ENCODE measurements at places on chromosomes 11 and 22.

- no peak for DNase-seq
Measured at GRCh38 chr22:47599753-47600152, 837.3 kb downstream of the TBC1D22A start.

- no peak for DNase-seq
Measured at GRCh38 chr11:365831-366230, 3.5 kb upstream of the B4GALNT4 start.

- no peak for DNase-seq
Measured at GRCh38 chr11:67577951-67578350, 5.7 kb upstream of the GSTP1 start.

DNA sequence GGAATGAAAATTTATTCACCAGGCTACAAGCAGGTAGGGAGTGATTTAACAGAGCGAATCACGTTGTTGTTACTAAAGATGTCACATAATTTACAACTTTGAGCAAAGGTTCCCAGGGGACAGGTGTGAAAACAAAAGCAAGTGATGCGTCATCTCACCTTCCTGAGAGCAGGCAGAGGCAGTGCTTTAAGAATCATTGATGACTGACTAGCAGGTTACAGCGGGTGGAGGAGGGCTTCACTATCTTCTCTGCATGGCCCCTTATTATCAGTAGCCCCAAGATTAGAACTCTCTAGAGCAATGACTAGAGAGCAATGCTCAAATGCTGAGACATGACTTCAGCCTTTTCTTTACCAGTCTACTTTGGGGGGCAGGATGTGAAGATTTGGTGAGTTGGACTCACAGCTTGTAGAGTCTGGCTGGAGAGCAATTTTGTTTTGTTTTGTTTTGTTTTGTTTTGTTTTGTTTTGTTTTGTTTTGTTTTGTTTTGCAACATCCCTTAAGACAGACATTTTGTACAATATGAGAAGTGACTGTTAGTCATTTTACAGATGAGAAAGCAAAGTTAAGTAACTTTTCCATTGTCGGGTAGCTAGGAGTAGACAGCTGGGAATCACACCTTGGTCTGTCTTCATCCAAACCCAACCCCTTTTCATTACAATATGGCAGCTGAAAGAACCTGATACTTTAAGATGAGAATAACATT is 84.8 kb downstream of the SLC1A2 start:
- DNase-seq = no peak

DNA sequence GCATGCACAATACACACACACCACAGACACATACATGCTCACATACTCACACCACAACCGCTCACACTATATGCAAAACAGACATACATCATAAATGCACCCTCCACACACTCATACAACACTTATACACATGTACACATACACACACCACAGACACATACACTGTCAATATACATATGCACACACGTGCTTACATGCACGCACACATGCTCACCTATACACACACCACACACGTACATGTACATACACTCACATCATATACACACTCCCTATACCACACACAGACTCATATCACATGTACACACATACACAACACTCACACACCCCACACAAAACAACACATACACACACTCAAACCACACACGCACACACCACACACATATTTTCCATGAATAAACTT is 885.3 kb downstream of the TBC1D22A start:
- DNase-seq = no peak

GRCh38 chr22:35158336-35158735 is 92.4 kb downstream of the ISX start:
- DNase-seq = no peak

GRCh38 chr22:22141771-22142591 is 102.6 kb upstream of the VPREB1 start:
- no peak for DNase-seq

DNA sequence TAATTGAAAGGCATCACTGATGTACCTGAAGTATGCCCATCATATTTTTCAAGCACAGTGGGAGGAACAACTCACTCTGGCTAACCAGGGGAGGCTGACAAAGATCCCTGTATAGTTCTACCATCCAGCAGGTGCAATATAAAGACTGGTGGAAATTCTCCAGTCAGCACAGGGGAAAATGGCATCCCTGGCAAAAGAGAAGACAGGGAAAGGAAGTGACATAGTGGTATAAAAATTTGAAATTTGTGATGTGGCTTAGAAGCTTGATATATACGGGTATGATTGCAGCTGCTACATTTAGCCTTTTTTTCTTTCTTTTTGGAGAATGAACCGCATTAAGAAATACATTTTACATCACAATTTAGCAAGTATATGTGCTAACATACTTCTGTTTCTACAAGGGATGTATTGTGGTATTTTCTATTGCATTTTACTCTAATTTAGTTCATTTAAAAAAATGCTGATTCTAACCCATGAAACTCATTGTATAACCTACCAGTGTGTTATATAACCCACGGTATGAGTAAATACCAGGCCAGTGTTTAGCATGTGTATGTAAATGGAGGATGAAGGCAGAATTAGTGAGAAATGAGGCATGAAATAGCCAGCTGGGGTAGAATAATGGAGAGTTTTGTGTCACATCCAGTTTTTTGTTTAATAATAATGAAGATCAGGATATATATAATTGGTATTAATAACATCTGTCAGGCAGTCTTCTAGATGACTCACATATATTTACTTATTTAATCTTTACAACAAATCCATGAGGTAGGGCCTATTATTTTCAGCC is 186.1 kb downstream of the ARHGAP42 start:
- DNase-seq = no peak

- DNase-seq = no peak
Measured at GRCh38 chr11:36069576-36070212, 125.8 kb downstream of the LDLRAD3 start.

DNA sequence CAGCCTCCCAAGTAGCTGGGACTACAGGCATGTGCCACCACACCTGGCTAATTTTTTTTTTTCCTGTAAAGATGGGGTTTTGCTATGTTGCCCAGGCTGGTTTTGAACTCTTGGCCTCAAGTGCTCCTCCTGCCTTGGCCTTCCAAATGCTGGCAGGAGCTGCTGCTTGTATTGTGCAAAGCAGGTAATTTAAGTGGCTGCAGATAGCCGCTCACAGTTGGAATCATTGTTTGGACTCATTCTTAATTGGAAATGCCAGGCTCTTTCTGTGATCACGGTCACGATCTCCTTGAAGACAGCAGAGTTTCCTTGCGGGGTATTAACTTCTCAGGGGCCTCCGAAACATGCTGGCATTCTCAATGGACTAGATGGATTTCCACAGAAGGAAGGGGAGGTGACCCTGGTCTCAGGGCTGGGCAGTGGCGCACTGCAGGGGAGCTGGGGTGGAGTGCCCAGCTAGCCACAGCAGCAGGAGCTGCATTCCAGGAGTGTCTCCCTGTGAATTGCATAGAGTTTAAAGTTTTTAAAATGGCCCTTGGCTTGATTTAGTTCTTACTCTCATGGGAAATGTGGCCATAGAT is 136.1 kb downstream of the MORC2 start:
- no peak for DNase-seq

DNA sequence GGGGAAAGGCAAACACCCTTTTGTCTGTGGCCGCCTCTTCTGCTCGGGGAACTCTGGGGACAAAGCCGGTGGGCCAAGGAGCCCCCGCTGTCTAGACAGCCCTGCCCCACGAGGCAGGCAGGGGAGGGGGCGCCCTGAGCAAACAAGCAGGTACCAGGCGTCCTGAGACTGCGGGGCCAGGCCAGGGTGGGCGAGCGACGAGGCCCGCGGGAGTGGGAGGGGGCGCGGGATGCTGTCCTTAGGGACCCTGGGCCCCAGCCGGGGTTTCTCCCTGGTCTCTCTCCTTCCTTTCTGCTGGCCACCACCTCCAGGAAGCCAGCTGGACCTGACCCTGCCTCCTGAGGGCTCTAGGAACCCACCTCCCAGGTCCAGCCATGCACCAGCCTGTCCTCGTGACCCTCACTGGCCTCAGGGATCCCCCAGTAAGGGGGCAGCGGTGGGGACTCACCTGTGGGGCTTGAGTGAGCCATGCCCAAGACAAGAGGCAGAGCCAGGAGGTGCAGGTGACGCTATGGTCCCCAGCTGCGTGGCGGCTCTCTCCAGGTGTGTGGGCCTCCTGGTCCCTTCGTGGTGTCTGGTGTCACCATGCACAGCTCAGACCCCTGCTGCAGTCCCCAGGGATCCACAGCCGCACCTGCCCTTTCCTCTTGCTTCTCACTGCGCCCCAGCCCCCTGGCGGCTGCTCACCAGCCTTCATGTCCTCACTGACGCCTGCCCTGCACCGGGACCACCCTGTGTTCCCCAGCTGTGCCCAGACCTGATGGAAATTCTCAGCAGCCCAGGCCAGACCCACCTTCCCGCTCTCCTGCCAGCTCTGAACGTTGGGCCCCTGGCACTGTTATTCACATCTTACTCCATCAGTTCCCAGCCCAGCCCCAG is 26.5 kb upstream of the MUC5AC start:
- no peak for DNase-seq

DNA sequence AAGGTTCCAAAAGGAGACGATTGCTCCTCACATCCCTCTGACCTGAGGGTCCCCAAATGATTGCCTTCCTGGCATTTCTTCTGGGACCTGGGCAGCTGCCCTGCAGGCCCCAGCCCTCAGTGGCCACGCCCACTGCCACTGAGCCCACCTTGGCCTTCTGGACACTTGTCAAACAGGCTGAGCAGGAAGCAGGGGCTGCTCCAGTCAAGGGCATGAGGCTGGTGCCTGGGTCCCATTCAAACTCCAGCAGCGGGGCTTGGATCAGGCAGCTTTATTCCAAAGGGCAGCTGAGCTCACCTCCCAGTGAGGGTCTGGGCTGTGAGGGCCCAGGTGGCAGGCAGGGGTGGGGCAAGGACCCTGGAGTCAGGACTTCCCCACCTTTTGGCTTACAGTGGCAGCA is 13.6 kb downstream of the KCTD17 start:
- DNase-seq = no peak

DNA sequence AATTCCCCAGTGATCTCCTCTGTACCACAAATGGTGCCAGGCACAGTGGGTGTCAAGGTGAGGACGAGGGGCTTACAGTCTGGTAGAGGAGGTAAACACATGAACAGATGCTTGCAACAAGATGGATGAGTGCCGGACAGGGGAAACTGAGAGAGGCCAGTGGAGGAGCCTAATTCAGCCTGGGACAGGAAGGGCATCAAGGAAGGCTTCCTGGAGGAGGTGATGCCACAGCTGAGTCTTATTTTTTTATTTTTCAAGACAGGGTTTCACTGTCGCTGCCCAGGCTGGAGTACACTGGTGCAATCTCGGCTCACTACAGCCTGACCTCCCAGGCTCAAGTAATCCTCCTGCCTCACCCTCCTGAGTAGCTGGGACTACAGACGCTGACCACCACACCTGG is 18.8 kb upstream of the NEFH start:
- DNase-seq = no peak

GRCh38 chr22:41752011-41752970 is 48.2 kb upstream of the CCDC134 start:
- no peak for DNase-seq

DNA sequence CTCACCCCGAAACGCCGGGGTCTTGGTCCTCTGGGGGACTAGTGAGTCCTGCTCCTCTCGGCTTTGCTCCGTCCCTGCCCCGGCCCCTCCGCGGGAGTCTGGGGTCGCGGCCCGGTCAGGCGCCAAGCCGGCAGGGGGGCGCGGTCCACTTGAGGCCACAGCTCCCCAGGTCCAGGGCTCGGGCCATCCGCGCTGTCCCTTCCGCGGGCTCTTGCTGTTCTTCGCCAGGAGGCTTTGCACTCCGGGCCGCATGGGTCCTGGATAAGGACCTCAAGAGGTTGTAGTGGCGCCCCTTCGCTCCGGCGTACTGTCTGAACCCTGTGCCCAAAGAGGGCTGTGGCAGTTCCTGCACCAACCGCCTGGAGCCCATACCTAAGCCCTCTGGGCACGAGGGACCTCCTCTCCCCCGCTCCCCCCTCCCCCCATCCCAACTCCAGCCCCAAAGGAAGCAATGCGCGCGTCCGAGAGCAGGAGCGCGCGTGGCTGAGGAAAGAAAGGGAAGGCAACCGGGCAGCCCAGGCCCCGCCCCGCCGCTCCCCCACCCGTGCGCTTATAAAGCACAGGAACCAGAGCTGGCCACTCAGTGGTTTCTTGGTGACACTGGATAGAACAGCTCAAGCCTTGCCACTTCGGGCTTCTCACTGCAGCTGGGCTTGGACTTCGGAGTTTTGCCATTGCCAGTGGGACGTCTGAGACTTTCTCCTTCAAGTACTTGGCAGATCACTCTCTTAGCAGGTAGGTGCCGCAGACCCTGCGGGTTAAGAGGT is at the start of gene ADM:
Gene ADM, plus strand, starts transcription at position 579 of the 767 bp plus-strand sequence. CDS start 628 bp downstream, outside the sequence.
- DNase-seq = peak; percentile 25

- no peak for DNase-seq
Measured at GRCh38 chr11:95364324-95365295, 133.6 kb upstream of the SESN3 start.

GRCh38 chr22:33572086-33572485 is 348.2 kb downstream of the LARGE1 start:
- DNase-seq = no peak

DNA sequence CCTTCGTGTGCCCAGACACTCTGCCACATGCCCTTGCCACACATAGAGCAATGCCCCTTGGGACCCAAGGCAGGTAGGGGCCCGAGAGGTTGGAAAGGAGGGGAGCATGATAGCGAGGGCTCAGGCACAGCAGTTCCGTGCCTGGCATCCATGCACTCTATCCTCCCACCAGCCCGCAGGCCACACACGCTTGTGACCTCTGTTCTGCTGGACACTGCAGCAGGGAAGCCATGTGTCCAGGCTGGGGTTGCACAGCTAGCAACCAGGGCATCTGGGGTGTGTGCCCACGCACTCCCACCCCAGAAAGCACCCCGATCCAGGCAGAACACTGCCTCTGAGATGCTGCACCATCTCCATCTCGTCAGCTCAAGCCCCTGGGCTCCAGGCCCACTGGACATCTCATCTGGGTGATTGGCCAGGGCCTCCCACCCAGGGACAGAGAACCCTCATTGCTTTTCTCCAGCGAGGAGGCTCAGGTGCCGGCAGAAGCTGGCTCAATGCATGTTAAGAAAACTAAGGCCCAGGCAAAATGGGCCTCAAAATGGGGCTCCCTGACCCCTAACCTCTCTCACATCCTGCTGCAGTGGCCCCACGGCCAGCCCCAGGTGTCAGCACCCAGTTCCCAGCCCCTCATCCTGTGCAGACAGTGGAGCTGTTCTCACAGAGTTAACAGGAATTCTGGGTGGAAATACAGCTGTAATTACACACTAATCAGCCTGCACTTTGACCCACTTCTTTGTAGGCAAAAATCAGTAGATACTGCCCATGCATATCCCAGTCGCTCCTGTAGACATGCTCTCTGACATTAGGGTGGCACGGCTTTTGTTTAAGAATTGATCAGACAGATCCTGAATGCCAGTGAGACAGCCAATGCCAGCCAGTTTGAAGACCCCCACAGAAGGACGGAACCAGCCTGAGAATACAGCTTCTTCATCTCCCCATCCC is 173.9 kb upstream of the B3GAT1 start:
- DNase-seq = no peak

GRCh38 chr11:117992620-117993019 is 6.4 kb downstream of the IL10RA start:
- DNase-seq = no peak

Data from naive thymus-derived CD4-positive, alpha-beta T cell (primary cell).